Activated CD4-positive, alpha-beta T cell treated with anti-CD3 and anti-CD28 coated beads, Interleukin-10, Interleukin-2, amounts not matched to agents 100 ng/mL and 50 ng/mL, durations not matched to agents 16 hours and 8 hours (primary cell): ENCODE measurements at places on chromosomes 1 and 21.
A peak's percentile ranks its signal among the peaks of the same experiment; 100 is the strongest.

DNA sequence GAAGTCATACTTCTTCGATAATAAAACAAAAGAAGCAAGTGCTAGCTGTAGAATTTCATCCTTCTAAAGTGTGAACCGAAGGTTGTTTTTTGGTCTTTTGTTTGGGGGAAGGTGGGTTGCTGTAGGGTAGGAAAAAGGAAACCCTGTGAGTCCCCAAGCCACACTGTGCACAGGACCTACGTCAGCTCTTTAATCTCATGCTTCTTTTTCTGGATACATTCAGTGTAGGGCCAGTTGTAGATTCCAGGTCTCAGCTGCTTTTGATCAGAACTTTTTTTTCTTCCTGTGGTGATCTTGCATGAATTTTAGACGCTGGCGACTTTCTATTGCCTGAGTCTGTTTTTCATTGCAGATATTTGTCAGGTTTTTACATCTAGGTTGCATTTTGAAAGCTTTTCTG, 40.2 kb downstream of the BCL9 start:
- no peak for DNase-seq

DNA sequence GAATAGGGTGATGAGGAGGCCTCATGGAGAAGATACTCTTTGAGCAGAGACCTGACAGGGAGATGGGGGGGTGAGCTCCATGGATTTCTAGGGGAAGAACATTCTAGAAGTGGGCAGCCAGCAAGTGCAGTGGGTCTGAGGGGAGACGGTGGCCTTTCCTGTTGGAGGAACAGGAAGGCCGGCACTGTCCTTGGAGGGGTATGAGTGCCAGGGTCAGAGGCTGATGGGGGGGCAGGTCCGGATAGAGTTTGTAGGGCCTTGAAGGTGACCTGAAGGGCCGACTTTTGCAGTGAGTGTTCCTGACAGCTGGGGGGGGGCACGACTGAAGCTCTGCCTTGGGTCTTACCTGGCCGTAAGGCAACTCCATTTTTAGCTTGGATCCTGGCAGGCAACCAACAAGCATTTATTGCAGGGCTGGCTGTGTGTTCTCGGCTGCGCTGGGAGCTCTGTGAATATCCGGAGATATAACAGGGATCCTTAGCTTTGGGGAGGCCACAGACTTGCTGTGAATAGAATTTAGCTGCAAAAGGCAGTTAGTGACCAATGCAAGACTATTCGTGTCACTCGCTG, 130.6 kb downstream of the MRPS6 start:
- DNase-seq, result no peak

GRCh38 chr21:20215959-20216358, 782.2 kb upstream of the NCAM2 start:
- DNase-seq, result no peak

DNA sequence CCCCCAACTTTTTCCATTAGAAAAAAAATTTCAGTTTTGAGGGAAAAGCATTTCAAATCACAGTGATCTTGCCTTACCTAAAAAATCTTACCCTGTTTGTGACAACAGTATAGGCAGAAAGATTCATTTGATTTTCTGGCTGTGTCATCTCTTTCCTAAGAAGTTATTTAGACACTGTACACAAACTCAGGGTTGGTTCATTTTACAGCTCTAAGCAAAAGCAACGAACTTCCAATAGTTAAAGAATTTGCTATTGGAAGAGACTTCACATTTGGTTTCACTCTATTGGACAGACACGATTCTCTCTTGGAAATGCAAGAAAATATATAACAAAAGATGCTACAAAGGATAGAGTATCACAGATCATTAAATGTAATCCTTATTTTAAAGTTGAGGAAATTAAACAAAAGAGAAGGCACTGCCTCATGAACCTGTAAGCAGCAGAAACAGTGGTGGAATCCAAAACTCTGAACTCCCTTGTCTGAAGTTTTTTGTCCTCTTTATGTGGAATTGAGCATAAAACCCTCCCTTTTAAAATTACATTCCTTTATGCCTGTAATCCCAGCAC, 20.8 kb downstream of the EYA3 start:
- no peak for DNase-seq

DNA sequence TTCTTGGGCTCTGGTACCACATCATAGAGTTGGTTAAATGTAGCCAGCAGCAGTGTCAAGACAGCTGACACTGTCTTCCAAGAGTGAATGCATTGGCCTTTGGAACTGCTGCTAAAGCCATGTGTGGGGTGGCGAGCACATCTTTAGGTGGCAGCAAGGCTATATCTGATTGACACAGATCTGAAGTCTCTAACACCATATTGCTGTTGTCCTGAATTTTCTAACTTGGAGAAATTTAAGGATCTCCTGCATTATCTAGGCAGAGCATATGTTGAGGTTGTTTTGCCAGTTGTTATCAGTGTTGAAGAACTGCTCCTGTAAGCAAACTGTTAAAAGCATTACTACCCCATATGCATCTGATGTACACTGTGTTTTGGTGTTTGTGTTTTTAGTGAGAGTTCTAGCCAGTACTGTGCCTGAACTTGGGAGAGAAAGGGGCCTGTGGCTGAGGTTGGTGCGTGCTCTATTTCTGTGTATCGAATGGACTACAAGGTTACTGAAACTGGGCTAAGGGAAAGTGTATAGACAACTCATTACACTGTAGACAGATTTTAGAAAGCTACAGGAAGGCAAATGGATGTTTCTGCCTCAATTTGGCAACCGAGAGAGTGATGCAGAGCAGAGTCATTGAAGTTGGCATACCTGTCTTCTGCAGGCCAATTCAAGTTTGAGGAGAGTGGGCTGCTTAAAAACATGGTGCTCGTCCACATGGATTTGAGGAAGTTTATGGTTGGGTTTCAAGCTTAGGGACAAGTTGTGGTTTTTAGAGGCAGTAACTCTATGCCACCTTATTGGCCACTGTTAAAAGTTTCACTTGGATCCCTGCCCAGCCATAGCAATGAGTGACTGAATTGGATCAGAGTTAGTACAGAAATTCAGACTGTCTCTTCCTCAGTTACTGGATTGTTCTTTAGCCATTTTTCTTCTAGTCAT, 16.9 kb downstream of the DYRK3 start:
- no peak for DNase-seq

DNA sequence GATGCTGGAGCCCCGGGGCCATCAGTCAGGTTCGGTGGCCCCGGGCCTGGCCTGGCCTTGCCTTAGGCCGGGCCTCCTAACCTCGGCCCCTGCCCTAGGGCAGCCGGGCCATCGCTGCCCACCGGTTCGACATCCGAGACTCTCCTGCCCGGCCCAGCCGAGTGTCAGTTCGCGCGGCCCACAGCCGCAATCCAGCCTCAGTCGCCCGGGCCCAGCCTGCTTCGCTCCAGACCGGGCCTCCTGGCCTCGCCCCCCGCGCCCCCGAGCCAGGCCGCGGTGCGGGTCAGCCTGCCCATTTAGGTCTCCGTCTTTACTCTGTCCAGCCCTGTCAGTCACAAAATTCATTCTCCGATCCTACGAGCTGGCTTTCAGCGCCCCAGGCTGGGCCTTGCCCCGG, 777 bp downstream of the LRRC41 start:
- peak; percentile 29 for DNase-seq

GRCh38 chr1:117544509-117545109, 61.2 kb upstream of the TENT5C start:
- no peak for DNase-seq

DNA sequence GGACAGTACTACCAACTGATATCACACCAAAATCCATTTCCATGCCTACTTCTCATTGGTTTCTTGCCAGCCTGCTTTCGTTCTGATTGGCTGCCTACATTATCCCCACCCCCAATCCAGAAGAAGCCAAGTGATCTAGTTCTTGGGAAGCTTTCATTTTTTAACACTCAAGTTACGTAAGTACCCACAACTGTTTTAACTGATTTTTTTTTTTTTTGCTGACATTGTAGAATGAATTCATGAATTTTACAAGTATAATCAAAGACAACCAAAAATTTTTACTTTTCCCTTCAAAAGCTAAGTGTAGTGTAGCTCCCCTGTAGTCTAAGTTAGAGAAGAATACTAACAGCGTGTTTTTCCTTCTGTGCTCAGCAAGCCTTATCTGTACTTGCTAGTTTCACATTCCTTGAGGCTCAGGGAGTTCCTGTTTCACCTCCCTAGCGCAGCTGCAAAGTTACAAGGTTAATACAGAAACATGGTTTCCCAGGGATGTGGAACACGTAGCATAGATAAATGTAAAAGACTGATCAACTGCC, at the start of gene SLC9C2:
TSS of gene SLC9C2 (minus strand) at position 17 of the 536 bp plus-strand sequence. CDS start 1,296 bp downstream, outside the sequence.
- DNase-seq, result no peak

DNA sequence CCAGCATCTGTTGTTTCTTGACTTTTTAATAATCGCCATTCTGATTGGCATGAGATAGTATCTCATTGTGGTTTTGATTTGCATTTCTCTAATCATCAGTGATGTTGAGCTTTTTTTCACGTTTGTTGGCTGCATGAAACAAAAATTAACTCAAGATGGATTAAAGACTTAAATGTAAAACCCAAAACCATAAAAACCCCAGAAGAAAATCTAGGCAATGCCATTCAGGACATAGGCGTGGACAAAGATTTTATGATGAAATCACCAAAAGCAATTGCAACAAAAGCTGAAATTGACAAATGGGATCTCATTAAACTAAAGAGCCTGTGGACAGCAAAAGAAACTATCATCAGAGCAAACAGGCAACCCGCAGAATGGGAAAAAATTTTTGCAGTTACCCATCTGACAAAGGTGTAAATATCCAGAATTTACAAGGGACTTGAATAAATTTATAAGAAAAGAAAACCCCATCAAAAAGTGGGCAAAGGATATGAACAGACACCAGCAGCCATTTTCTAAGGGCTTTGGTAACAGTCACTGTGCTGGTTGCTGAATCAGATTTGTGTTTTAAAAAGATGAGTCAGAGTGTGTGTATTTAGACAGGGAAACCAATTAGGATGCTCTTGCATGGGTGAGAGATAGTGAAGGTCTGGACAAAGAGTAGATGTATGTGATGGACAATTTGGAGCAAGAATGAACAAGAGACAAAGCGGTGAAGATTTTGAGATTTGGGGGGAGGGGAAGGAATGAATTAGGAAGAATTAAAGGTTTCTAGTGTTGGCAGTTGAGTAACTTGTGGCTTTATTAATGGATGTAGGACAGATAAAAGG, 110.7 kb downstream of the RYR2 start:
- no peak for DNase-seq

GRCh38 chr1:91153341-91153740, 131.5 kb upstream of the ZNF644 start:
- DNase-seq, result no peak

DNA sequence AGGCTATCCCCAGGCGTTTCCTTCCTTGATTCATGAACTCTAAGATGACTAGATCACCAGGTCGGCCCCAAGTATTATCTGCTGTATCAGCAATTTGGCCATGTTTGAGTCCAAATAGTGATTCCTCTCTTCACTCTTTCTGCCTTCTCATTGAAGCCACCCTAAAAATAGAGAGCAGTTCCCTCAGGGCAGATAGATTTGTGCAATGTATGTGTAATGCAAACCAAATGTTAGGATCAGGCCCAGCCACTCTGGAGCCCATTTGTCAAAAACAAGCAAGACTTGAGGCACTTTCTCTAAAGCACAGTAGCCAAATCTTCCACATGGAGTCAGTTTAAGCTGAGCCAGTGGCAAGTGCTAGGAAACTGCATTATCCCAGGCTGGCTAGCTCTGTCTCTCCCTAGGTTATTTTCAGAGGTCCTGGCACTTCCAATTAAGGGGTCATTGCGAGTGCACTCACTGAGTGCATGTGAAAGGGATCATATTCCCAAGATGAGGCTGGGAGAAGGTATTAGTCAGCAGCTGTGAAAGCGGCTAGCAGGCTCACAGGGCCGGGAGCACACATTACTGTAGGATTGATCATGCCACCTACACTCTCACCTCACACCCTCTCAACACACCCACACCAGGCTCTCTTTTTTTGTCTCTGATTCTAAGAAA, 97.9 kb upstream of the RAB3GAP2 start:
- DNase-seq, result no peak

- no peak for DNase-seq
These were observed 2.5 kb downstream of the WNT9A start for GRCh38 chr1:227944931-227945890.

- peak; percentile 56 for DNase-seq
These were observed 739 bp downstream of the SMG5 start for GRCh38 chr1:156281693-156282478.

- DNase-seq, result no peak
These were observed 40.8 kb upstream of the TMPRSS2 start for GRCh38 chr21:41548781-41549180.

DNA sequence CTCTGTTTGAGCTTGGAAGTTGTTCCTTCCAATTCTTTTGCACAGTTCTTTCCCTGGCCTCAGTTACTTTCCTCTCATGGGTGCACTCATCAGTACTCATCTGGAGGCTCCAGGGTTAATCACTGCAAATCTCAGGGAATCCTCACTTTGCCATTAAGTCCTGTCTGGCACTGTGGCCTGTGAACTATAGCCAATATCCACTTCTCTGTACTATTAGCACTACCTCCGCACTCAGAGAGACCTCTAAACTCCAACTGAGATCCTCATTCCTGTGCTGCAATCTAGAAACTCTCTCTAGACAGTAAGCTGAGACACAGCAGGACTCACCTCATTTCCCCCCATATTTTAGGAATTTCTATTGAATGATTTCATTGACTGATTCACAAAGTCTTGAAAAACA, 311.3 kb downstream of the NCAM2 start:
- DNase-seq, result no peak

DNA sequence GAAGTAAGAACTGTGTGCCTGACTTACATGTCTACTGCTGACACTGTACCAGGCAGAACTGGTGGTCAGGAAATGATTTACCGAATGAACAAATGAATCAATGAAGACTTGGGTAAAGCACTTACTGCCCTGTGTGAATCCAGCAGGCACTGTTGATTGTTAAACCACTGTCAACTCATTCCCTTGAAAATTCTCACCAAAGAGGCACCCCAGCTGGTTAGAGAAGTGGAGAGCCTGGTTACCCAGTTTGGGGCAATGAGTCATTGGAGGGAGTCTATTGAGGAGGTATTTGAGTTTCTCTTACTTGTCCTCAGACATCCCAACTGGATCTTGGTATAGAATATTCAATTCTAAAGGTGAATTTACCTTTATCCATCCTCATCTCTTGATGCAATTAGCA, 34.2 kb downstream of the JUN start:
- no peak for DNase-seq

DNA sequence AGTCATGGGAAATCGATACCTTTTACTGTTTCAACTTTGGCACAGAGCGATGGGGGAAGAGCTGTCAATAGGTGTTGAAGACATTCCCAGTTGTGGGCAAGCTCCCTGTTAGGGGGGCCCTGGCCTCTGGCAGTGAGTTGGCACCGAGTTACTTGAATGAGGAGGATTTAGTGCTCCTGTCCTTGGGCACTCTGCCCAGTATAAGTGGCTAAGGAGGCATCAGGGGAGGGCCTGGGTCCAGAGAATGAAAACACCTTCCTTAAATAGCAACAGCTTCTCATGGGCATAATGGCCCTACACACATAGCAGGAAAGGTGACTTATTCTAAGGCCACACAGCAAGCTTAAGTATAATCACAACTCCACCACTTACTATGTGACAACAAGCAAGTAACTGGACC, 664.4 kb downstream of the PTPRU start:
- DNase-seq, result no peak

GRCh38 chr1:11951901-11952300, 17.4 kb downstream of the PLOD1 start:
- DNase-seq, result no peak
